ENCODE measurements at places on chromosomes 4 and X.

GRCh38 chrX:96182366-96182765, 502.3 kb upstream of the DIAPH2 start:
- DNase-seq, result no peak

GRCh38 chr4:1874201-1874600, 3.0 kb downstream of the NSD2 start:
- DNase-seq, result no peak

DNA sequence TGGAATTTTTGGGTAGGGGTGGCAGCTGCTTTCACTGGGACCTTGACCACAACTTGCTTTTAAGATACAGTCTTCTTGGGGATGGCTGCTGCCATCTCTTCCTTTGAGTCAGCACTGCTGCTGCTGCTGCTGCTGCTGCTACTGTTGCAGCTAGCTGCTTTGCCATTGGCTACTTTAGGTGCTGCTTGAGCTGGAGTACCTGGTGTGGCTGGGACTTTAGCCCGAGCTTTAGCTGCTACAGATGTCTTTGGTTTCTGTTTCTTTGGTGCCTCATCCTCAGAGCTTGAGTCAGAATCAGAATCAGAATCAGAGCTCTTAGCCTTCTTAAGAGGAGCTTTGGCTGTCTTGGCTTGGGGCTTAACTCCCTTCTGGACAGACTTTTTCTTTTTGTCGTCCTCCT, 52.2 kb downstream of the FAM9B start:
- DNase-seq, result no peak

- DNase-seq, result no peak
Measured at GRCh38 chrX:124501586-124501985, 155.2 kb downstream of the SH2D1A start.

- DNase-seq, result no peak
Measured at GRCh38 chr4:54677416-54677815, 19.7 kb downstream of the KIT start.

DNA sequence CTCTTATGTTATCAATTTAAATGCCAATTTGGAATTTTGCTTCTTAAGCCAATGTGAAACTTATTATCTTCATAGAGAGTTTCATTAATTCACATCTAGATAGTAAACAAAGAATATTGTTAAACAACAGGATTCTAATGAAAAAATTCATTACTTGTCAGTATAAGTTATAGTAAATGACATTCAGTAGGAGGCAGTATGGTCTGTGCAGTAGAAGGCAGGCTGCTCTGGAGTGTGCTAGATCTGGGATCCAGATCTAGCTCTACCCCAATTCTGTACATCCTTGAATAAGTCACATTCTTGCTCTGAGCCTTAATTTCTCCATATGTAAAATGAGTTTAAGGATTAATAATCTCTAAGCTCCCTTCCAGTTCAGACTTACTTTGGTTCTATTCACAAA, 202.7 kb upstream of the POU3F4 start:
- DNase-seq, result no peak

- DNase-seq, result peak; percentile 89
Measured at GRCh38 chr4:84673475-84674240, 90.7 kb downstream of the CDS1 start.

GRCh38 chr4:165634766-165635165, 238.3 kb upstream of the TLL1 start:
- DNase-seq, result no peak

DNA sequence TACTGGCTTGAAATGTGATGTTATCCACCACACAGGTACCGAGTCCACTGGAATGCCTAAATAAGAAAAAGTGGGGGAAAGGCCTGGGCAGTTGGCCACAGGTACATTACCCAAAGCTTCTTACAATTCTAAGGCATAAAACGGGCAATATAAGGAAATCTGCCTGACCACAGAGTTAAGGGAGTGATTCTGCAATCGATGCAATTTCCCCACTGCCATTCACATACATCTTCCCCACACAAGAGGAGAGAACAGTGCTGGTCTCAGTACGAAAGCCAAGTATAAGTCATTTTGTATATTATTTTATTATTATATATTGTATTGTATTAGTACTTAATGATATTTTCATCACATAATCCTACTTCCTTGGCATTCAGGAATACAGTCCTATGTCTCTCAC, 30.6 kb downstream of the RFC1 start:
- DNase-seq, result no peak

DNA sequence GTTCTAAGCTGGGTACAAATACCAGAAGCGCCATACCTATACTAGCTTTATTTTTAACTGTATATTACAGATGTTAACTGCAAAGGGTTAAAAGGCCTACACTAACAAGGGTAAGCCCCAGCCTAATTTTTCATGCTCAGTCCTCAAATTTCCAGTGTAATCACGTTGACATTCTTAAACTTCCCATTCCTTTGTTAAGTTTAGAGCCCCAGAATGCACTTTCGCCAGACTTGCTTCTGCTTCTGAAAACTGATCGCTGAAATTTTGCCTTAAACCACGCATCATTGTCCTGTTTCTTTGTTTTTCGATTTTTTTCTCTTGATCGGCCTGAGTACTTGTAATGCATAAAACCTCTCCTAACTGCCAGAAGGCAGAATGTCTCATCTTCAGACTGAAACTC, 2141.9 kb upstream of the AGA start:
- DNase-seq, result no peak

All from astrocyte of the cerebellum (primary cell).